T-helper 9 cell (primary cell): ENCODE measurements at places on chromosomes 11 and 22.
A peak's percentile ranks its signal among the peaks of the same experiment; 100 is the strongest.

DNA sequence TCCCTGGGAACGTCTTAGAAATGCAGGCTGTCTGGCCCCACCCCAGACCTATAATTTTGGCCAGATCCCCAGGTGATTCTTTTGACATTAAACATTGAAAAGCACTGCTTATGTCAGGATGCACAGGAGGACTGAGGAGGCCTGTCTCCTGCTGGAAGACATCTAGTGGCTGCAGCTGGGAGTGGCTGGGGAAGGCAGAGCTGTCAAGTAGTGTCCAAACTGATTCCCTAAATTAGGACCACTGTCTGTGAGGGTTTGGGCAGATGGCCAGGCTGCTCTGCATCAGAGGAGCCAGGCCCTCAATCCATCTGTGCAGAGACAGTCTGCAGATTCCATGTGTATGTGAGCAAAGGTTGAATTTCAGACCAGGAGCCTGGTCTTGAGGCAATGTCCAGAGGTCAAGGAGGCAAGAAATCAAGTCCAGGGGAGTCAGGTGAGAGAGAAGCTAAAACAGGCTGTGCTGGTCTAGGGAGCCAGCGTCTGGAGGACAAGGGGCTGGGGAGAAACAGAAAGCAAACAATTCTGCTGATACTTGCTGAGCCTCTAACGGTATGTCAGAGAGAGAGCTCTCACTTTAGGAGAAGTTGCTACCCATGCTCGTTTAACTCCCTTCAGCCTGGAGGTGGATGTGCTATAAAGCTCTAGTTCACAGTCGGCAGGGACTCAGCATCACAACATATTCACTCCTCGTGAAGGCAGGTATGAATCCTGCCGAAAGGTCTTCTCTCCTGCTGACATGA lies 15.3 kb upstream of the SYTL2 start:
- DNase-seq, result no peak

GRCh38 chr11:120717623-120718022 lies 206.1 kb downstream of the GRIK4 start:
- DNase-seq, result no peak

GRCh38 chr11:128938156-128938885 lies 4.3 kb downstream of the TP53AIP1 start:
- no peak for DNase-seq

- DNase-seq, result peak; percentile 32
These were observed 525 bp downstream of the BIK start for GRCh38 chr22:43110927-43111623.

- no peak for DNase-seq
These were observed 11.3 kb downstream of the LMO1 start for GRCh38 chr11:8252388-8252787.

- no peak for DNase-seq
These were observed 16.0 kb upstream of the PHLDA2 start for GRCh38 chr11:2945031-2945756.

GRCh38 chr22:49519117-49519737 lies 308.4 kb downstream of the BRD1 start:
- no peak for DNase-seq

- no peak for DNase-seq
These were observed 16.4 kb downstream of the PRR5 start for GRCh38 chr22:44718418-44718817.

GRCh38 chr11:78337554-78337924 lies 80.1 kb downstream of the GAB2 start:
- DNase-seq, result no peak

- DNase-seq, result no peak
These were observed 84.6 kb upstream of the NAV2 start for GRCh38 chr11:19628018-19628417.

- no peak for DNase-seq
These were observed 62.2 kb downstream of the PARVA start for GRCh38 chr11:12439615-12440014.

DNA sequence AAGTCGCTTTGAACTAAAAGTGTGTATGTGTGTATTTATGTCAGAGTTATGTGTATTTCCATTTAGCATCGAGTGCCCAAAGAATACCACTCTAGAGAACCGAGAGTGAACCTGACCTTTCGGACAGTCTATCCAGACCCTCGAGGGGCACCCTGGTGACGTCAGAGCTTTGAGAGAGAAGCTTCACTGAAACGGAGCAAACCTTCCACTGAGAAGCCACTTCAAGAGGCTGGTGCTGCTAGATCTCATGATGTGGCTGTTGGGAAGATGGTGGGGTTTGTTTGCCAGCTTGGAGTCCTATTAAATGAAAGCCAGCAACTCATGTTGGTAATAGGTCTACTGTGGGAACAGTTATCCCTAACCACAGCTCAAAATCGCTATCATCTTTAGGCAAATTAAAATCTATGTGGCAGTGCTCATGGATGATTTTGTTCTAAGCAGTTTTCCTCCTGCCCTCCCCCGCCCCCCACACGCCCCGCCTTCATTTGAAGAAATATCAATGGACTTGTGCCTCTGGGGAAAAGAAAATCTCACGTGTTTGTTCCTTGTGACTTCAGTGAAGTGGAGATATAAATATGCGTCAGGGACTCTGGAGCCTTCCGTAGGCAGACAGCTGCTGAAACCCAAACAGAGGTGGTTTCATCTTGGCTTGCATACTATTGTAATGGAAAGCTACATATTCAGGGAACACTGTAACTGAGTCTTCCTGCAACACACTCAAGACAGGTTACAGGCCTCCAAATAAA lies 22.4 kb upstream of the C11orf96 start:
- no peak for DNase-seq

GRCh38 chr22:26238596-26238995 lies 69.3 kb downstream of the SEZ6L start:
- no peak for DNase-seq

DNA sequence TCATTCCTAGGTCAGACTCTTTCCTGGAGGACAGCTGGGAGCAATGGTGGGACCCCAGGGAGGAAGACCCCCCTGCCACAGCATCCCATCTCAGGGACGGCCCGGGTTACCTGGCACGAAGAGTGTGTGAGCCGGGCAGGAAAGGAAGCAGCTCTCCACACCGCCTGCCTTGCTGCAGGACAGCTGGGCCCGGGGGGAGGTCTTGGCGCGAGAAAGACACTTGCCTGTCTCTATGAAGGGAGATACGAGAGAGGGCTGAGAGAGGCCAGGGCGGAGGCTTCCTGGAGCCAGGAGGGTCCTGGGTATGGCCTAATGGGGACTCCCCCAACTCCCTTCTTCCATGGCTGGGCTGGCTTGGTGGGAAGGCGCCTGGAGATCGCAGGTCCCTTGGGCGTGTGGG lies 36.1 kb upstream of the TTLL12 start:
- DNase-seq, result no peak

DNA sequence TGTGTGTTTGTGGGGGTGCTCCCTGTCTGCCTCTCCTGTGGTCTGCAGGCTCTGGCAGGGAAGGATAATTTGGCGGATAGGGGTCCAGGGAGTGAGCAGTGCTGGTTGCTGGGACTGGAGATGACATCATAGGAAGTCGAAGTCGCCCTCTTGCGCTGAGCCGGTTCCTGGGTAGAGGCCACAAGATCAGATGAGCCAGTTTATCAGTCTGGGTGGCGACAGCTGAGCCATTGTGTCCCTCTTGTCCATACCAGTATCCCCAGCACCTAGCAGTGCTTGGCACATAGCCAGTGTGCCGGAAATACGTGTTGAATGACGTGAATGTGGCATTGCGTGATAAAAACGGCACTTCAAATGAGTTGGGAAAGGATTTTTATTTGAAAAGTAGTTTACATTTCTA lies 9.8 kb downstream of the APOL5 start:
- no peak for DNase-seq

- DNase-seq, result no peak
These were observed 31.5 kb downstream of the TRMU start for GRCh38 chr22:46366801-46367706.
